ENCODE measurements at places on chromosomes 2 and 18.

DNA sequence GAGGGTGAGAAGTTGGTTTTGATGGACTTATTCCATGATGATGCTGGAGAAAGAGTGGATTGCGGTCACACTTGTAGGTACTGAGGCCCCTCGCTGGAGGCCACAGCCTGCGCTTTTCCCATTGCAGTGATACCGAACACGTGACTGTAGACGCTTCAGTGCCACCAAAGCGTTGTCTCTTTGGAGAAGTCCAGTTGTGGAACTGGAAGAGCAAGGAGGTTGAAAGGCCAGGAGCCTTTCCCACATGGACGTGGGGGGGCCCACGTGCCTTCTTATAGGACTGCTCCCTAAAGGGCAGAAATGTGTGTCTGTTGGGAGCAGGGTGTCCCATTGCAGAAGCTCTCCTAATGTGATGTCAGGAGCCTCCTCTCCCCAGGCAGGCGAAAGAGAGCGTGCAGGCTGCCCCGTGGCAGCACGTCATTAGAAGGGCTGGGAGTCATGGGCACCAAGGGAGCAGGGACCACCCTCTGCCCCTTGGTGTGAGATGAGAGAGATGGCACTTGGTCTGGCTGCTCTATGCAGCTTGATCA lies 31.5 kb downstream of the LPIN1 start:
- no peak for DNase-seq

GRCh38 chr2:98634406-98635092 lies 26.2 kb downstream of the UNC50 start:
- DNase-seq: peak; percentile 64

- no peak for DNase-seq
These were observed 121.1 kb upstream of the KLHL14 start for GRCh38 chr18:32893915-32894314.

- DNase-seq: no peak
These were observed 39.5 kb downstream of the ARL4C start for GRCh38 chr2:234457421-234457820.

DNA sequence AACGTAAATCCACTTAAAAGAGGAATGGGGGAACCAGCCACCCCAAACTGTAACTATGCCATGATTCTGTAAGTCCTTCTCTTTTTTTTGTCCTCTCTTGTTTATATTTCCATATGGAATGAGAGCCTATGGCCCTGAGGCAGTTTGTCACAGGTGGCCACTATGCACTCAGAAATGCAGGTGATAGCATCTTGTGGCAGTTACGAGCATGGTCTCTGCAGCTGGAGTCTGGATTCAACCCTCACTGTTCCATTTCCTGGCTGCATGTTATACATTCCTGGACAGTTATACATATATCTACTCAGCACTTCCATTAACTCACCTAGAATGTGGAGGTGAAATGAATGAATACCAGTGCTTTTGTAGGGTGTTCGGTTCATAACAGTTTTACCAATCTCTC lies 291.5 kb upstream of the FANCL start:
- no peak for DNase-seq

DNA sequence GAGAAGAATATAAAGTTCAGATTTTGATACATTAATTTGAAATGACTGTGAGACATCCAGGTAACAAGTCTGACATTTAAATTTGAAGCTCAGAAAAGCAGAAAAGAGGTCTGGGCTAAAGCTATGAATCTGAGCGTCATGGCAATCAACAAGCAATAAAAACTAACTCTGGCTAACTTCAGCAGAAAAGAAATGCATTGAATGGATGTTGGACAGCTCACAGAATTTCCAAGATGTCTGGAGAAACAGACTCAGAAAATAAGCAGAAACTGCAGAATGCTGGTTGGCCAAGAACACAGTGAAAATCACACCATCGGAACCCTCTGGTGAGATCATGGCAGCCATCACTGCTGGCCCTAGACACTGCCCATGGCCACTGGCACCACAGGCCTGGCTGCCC lies 366.6 kb downstream of the METTL4 start:
- no peak for DNase-seq
